ENCODE measurements at places on chromosomes 16 and 17.

- peak; percentile 62 for DNase-seq
Observed at GRCh38 chr16:27405546-27406451, 3.8 kb downstream of the IL21R start.

DNA sequence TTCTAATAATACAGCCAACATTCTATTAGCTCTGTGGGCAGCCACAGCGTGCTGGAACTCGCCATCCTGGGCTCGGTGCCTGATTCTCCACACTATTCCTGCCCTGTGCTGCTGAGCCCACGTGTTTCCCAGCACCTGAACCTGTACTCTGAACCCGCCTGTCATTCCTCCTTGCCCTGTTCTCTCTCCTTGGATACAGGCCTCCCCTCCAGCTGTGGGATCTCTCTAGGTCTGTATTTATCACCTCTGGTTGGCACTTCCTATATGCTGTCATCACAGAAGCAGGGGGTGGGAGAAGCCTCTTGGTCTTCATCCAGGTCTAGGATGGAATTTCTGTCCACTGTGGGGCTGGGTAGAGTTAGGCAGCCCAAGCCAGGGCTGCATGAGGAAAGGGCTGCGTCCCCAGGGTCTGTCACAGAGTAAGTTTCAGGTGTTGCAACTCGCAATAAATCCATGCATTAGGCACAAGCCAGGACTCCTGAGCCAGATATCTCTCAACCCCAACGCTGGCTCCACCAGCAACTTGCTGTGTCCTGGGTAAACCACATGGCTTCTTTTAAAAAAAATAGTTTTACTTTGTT is 56.0 kb downstream of the ABAT start:
- no peak for DNase-seq

DNA sequence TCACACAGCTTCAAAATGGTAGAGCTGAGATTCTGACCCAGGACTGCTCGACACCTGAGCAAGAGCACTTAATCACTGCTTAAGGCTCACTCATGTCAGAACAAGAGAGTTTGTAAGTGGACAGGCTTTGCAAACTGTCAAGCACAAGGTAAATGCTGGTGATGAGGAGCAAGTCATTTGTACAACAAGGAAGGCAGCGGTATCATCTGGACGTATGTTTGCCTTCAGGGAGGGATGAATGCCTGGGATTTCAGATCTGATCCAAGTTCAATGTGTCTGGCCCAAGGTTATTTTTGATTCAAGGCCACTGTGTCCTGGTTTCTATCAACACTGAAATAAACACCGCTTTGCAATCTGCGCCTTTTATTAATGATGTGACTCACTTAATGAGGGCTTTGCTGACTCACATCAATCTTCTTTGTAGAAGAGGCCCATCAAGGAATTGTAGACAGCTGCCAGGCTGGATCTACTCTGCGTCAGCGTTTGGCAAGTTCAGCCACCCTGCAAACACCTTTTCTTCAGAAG is 174.4 kb upstream of the HS3ST3A1 start:
- no peak for DNase-seq

GRCh38 chr16:67931712-67932461 is at the start of gene CTRL:
Gene CTRL, minus strand, starts transcription at chr16:67931862. Its CDS starts 10 bp downstream, at chr16:67931852.
- DNase-seq, result no peak

DNA sequence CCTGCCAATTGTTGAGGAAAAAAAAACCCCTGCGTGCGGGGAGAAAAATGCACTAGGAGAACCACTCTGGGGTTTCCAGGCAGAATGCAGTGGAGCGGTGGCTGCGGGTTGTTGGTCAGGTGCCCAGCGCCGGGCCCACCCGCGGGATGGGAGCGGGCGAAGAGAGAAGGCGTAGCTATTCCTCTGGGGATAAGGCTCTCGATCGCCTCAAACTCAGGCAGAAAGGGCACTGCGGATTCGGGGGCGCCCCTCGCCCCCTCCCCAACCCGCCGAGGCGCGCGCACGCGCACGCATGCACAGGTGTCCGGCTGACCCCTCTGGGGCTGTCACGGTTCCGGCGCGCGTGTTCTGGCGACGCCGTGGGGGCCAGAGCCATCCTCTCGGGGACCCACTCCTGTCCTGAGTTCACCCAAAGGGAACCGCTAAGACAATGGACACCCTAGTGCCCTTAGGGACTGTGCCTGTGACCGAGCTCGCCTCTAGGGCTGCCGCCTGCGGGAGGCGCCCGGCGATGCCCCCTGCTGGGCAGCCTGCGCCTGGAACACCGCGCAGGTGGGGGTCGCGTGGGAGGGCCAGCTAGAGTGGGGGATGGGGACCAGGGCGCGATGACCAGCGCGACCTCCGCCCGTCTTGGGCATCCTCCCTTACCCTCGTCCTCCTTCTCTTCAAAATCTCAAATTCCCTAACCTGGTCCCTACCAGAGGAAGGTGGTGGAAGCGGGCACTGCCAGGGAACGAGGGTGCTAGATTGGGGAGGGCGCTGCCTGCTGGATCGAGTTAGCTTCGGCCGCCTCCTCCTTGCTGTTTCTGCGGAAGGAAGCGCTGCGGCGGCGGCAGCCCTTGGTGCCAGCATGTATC is 14.4 kb upstream of the CBX8 start:
- no peak for DNase-seq

GRCh38 chr16:54648575-54648974 is 282.1 kb upstream of the IRX5 start:
- no peak for DNase-seq

- no peak for DNase-seq
Observed at GRCh38 chr17:61395409-61395982, 4.1 kb upstream of the TBX2 start.

DNA sequence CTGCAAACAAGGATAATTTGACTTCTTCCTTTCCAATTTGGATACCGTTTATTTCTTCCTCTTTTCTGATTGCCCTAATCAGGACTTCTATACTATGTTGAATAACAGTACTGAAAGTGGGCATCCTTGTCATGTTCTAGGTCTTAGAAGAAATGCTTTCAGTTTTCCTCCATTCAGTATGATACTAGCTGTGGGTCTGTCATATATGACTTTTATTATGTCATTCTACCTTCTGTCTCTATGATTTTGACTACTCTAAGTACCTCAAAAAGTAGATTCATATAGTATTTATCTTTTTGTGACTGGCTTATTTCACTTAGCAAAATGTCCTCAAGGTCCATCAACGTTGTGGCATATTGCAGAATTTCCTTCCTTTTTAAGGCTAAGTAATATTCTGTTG is 111.5 kb upstream of the RBBP6 start:
- no peak for DNase-seq

- peak; percentile 64 for DNase-seq
Observed at GRCh38 chr16:30054959-30055553, 10.5 kb upstream of the ALDOA start.

DNA sequence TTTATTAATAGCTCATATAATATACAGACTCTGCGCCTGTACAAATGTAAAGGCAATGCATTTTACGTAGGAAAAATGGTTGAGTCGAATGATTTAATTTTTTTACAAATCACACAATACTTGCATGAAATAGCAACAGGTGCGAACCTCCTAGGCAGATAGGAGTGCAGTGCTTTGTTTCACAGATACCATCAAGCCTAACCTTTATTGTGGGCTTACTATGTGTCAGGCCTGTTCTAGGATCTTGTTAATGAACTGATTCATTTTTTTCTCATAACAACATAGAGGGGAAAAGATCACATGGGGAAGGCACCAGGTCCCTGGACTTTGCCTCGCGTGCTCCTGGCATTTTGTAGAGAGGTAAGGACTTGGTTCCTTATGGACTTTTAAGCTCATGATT is 107.8 kb downstream of the PRKCB start:
- no peak for DNase-seq

GRCh38 chr16:2985893-2986355 is 5.7 kb upstream of the PKMYT1 start:
- DNase-seq, result no peak

DNA sequence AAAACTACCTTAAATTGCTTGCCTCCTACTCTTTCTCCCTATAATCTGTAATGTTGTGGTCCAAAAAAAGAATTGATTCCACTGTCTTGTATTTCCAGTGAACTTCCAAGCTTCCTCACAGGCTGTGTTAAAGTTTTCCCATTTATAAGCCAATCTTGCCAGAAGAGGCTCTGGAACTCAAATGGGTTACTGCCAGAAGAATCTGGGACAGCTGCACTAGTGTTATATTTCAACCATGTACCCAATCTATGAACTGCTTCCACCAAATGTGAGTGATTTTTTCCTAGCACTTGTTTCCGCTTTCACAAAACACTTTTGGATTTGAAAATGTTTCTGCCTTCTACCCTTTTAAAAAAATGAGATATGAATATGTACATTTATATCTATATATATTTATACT is 1.8 kb downstream of the CCDC43 start:
- DNase-seq, result no peak

- no peak for DNase-seq
Observed at GRCh38 chr16:22353933-22354541, 20.4 kb downstream of the CDR2 start.

- no peak for DNase-seq
Observed at GRCh38 chr16:6910301-6910700, 422.3 kb upstream of the RBFOX1 start.

GRCh38 chr16:88086571-88087516 is 135.6 kb downstream of the BANP start:
- DNase-seq, result no peak

DNA sequence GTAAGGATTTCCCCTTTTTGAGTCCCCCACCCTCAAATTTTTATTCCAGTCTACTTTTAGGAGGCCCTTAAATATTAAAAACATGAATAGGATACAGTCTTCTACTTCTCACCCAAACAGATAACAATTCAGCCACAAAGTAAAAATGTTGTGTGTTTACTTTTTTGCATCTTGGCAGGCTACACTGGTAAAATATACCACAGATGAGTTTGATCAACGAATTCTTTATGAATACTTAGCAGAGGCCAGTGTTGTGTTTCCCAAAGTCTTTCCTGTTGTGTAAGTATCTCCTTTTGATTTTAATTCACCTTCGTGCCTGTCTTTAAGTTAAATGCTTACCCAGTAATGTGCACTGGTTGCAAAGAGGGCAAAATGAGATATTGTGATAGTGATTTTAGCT is 34.4 kb upstream of the RAB11FIP4 start:
- no peak for DNase-seq

GRCh38 chr16:49621241-49622083 is 234.4 kb downstream of the ZNF423 start:
- no peak for DNase-seq

DNA sequence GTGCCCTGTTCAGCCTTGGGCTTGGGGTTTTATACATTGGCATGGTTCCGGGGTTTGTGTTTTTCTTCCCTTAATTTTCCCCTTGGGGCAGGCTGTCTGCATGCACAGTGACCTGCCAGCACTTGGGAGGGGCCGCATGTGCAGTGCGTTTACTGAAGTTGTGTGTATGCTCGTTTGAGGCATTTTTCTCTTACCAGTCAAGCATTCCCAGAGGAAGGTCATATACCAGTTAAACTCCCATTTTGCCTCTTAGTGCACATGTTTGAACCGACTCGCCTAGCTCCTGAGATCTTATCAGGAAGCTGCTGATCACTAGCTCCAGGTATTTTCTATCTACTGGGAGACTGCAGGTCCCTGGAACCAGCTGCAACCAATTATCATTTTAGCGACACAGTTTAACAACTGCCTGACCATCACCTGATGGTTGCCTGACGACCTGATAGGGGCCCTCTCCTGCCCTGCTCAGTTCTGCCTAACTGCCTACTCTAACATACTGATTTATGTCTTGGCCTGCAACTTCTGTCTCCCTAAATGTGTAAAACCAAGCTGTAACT is 51.4 kb downstream of the MFSD11 start:
- DNase-seq, result no peak

- no peak for DNase-seq
Observed at GRCh38 chr17:72646176-72646575, 446.3 kb downstream of the SLC39A11 start.

DNA sequence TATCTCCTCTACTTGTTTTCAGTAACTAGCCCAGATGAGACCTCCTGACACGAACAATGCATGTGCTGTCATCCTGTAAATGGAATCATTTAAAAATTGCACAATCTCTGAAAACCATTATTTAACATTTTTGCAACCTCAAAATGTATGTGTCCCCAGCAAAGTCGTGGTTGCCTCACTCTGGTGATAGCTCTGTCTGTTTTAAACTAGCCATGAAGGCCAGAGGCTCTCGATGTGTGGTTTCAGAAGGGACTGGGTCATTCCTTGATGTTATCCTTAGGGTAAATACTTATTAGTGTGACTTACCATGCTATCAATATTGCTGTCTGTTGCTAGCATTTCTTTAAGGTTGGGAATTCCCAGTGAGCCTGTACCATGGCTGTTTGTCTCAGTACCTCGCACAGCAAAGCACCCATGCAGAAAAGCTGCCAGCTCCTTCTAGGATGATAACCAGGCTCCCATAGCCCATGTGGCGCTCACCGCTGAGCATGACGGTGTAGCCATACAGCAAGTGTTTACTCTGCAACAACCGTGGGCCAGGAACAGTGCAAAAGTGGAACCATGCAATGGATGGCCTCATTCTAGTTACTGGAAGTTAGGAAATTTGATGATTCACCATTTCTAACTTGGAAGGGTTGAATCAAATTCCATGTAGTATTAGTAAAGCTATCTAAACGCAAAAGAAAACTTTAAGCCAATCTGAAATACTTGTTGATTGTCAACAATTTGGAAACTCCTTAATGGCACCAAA is 2.9 kb upstream of the PGS1 start:
- DNase-seq, result no peak

DNA sequence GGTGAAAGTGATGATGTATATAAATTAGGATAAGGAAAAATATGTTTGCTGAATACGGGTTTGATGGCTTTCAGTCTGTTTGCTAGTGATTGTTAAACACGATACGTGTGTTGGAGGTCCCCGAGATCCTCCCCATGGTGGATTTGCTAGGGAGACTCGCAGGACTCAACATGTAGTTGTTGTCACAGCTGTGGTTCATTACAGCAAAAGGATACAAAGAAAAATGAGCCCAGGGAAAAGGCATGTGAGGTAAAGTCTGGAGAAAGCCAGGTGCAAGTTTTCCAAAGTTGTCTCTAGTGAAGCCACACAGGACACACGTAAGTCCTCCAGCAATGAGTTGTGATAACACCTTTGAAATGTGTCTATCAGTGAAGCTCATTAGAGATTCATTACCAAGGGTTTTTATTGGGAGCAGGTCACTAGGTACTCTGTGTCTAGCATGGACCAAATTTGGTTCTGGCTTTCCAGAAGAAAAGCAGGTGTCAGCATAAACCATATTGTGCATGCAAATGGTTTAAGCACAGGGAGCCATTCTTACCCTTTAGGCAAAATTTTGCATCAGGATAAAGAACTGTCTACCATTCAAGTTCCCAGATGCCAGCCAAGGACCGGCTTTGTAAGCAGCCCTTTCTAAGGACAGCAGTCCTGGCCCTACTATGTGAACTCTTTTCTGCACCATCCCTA is 215.2 kb upstream of the WSCD1 start:
- DNase-seq, result no peak

DNA sequence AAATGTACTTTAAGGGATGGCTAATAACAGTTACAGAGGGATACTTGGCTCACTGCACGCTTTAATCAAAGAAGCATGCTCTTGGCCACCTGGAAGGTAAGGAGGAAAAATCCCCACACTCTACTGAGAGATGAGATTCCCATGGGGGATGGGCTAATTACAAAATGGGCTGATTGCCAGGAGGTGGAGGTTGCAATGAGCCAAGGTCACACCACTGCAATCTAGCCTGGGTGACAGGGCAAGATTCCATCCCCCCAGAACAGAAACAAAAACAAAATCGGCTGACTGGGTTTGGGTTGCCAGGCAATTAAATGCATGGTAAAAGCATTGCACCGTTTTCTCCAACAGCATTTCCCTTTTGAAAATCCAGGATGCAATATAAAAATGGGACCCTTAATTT is 18.0 kb downstream of the N4BP1 start:
- no peak for DNase-seq

- DNase-seq, result no peak
Observed at GRCh38 chr17:63610854-63611253, 10.2 kb downstream of the TACO1 start.

- no peak for DNase-seq
Observed at GRCh38 chr16:51151961-51152663, 1.0 kb upstream of the SALL1 start.

Measured in CD4-positive, alpha-beta T cell (primary cell).